Cerebellum (tissue), 4 donors: ENCODE measurements at places on chromosomes 13 and 19. TPM values are rescaled to one million over a fixed set of nuclear protein-coding genes. Genes with fewer than 3 reads are reported as not detected.

ARRDC5 gene
- total RNA-seq = not detected

ZNF790 gene
- total RNA-seq = 16.0 TPM

ZNF415 gene
- 13.0 TPM for total RNA-seq

TUBA3C gene
- total RNA-seq = not detected

DNA sequence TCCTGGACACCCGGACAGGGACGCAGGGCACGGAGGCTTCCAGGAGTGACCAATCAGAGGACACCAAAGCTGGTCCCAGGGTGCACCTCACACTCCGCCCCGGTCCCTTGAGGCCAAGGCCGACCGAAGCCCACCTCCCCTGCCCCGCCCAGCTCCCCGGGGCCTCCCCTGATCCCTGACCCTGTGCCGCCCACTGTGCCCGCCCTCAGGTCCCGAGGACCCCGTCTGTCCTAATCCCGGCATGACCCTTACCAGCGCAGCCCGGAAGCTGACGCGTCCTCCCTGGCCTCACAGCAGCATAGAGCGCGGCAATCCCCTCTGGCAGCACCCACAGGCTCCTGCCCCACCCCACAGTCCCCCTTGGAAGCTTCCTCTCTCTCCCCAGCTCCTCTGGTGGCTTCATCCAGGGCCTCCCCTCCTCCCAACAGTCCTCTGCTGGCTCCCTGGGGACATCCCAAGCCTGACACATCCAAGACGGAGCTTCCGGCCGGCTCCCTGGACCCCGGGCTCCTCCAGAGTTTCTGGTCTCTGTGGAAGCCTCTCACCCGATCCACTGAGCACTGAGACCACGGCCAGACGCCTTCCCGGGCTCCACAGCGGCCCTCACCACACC lies 7.4 kb upstream of the CDC34 start:
- no peak for DNase-seq

- no peak for DNase-seq
These were observed 24.3 kb downstream of the FGF21 start for GRCh38 chr19:48779636-48780035.

- no peak for DNase-seq
These were observed 1.7 kb downstream of the SPRED3 start for GRCh38 chr19:38389957-38390924.

- no peak for DNase-seq
These were observed 11.3 kb downstream of the DCAF15 start for GRCh38 chr19:13963603-13964105.

- DNase-seq = no peak
These were observed 59.2 kb upstream of the OLFM4 start for GRCh38 chr13:52969373-52969772.

- no peak for DNase-seq
These were observed 55.6 kb upstream of the AMER2 start for GRCh38 chr13:25227690-25228089.

DNA sequence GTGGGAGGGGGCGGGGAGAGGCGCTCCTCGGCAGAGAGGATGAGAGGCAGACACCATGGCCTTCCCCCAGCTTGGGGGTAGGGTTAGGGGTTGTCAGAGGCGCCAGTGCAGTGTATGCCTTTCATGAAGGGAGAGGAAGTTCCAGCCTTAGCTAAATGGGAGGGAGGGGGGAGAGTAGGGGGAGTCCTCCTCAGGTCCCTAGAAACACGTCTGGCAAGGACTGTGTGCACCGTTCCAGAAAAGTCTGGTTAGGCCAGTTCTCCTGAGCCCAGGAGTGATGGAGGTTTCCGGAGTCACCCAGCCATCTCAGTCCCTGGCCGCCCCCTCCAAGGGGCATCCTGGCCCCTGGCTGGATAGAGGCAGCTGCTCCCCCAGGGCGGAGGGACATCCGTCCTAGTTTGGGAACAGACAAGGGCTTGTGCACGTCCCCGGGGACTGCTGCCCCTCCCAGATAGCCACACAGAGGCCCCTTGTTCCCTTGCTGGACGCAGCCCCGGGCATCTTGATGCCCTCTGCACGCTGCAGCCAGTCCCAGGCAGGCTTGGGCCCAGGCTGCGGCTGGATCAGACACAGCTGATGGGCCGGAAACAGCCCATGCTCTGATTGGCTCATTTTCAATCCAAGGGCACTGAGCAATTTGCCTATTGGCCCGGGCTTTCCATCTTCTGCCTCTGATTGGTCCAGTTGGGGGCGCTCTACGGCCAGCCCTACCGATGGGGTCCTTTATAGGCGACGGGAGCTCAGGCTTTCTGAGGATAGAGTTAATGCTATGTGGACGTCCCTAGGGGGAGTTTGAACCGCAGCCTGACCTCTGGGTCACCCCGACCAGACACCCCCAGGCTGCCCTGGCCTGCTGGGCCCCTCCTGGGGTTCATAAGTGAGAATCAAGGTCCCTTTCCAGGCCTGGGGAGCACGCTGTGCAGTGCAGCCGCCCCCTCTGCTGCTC lies 3.8 kb downstream of the S1PR2 start:
- DNase-seq = no peak

DNA sequence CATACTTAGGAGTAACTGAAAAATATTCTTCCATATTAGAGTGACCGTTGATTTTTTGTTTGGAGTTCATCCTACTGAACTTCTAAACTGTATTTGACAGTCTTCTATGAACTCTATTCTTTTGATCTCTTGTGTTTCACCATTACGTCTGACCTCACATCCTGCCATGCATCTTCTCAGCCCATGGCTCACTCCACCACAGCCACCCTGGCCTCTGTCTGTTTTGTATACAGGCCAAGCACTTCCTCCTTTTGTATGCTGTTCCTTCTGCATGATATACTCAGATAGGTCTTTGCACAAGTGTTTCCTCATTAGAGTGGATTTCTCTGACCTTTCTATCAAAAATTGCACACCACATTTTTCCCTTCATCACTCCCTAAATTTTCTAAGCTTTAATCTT lies 119.9 kb downstream of the MAB21L1 start:
- no peak for DNase-seq

DNA sequence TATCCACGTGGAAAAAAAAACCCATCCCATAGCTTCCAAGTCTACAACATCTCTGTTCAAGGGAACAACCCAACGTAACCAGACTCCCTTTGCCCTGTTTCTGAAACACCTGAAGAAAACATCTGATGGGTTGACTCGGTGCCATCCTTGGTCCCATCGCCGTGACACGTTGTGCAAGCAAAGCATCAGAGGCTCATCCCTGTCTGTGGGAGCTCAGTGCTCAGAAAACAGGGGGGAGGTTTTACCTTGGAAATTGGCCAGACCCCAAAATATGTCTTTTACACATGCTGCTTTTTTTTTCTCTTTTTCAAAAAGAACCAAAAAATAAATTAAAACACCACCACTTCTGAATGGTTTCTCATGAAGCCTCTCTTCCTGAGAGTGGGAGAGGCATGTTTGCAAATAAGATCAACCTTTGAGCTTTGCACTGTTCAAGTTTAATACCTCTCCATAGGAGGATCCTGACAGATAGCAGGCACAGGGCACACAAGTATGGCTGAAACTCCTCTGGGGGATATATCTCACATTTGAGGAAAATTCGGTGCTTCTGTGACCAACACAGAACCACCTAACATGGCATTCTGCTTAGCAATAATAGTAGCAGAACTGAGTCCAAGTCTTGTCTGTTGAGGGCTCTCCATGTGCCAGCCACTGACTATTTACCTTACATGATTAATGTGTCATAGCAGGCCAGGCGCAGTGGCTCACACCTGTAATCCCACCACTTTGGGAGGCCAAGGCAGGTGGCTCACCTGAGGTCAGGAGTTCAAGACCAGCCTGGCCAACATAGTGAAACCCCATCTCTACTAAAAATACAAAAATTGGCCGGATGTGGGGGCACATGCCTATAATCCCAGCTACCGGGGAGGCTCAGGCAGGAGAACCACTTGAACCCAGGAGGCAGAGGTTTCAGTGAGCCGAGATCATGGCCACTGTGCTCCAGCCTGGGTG lies 7.0 kb upstream of the PVR start:
- no peak for DNase-seq

DNA sequence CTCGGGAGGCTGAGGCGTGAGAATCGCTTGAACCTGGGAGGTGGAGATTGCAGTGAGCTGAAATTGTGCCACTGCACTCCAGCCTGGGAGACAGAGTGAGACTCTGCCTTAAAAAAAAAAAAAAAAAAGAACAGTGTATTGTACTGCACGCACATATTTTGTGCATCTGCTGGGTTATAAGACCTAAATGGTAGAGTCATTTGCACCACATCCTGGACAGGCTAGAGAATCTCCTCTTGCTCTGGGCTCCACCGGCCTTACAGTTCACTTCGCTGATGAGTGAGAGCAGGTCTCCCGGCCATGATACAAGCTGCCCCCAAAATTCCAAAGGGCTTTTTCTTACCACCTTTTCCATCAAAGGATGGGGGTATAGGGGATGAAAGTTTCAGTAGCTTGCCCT lies 7.2 kb upstream of the SAE1 start:
- DNase-seq = no peak

- no peak for DNase-seq
These were observed 9.7 kb upstream of the SLITRK5 start for GRCh38 chr13:87661471-87661870.
